ENCODE measurements at places on chromosomes 6 and 20.
A peak's percentile ranks its signal among the peaks of the same experiment; 100 is the strongest.

GRCh38 chr6:27156874-27157458, 90.5 kb upstream of the PRSS16 start:
- no peak for DNase-seq

- DNase-seq, result no peak
Measured at GRCh38 chr20:6038256-6038655, 15.6 kb downstream of the LRRN4 start.

DNA sequence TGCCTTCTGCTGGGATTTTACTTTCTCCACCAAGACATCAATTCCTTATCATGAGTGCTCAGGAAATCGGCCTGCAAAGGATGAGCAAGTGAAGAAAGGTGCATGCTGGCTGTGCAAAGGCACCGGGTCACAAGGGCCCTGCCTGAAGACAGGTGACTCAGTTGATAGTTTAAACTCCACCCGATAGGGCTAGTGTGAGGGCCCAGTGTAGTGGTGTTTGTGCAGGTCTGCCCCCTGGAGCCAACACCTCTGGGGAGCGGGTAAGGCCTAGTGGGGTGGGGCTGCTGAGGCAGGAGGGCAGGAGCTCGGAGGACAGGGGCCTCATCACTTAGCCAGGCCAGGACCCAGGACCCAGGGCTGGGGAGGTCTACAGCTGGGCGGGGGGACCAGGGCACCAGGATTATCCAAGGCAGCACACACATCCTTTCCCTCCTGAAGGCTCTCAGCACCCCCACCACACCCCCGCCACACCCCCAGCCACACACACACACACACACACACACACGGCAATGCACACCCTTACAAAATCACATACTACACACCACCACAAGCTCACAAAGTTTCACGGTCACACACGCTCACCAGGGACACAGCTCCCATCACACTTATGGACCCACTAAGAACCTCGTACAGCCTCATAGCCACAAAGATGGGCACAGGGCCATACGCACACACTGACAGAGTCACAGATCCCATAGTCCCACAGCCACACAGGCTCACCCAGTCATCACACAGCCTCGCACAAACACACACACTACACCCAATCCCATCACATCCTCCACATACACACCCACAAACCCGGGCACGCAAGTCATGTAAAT, 75.4 kb downstream of the GRM4 start:
- DNase-seq, result no peak

GRCh38 chr6:30227763-30228487, 14.7 kb upstream of the TRIM26 start:
- DNase-seq, result no peak

- DNase-seq, result no peak
Measured at GRCh38 chr20:60600036-60600435, 641.8 kb downstream of the CDH26 start.

DNA sequence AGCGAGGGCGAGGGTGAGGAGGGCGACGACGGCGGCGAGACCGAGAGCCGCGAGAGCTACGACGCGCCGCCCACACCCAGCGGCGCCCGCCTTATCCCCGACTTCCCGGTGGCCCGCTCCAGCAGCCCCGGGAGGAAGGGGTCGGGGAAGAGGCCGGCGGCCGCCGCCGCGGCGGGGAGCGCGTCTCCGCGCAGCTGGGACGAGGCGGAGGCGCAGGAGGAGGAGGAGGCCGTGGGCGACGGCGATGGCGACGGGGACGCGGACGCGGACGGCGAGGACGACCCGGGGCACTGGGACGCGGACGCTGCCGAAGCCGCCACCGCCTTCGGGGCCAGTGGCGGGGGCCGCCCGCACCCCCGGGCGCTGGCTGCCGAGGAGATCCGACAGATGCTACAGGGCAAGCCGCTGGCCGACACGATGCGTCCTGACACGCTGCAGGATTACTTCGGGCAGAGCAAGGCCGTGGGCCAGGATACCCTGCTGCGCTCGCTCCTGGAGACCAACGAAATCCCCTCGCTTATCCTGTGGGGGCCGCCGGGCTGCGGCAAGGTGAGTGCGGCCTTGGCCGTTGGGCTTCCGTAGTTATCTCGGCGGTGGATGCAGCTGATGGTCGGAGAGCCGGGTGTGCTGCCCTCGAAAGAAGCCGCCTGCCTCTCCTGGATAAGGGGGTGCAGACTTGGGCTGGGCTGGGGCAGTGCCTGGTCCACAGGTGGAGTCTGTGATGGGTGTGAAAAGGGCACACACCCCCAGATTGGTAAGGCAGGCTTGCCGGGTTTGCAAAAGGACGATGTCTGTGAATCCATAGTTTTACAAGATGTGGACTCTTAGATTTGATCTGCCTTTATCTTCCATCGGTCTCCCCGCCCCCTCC, 938 bp downstream of the WRNIP1 start:
- DNase-seq, result no peak

DNA sequence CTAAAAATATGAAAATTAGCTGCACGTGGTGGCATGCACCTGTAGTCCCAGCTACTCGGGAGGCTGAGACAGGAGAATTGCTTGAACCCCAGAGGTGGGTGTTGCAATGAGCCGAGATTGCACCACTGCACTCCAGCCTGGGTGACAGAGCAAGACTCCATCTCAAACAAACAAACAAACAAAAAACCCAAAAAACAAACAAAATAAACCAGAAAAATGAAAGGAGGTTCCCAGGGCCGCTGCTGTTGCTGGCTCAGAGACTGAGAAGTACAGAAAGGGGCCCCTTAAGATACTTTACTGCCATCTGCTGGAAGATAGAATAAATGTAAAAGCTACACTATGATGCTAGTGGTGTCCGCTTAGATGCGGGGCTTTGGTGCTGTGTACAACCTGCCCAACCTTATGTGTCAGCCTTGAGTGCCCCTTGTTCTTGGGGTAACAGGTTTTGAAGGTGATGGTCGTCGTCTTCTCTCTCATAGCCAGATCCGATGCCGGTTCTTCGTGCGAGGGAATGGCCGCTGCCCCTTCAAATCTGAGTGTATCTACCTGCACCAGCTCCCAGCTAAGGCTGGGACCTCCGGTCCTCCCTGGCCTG, 2.8 kb upstream of the FANCE start:
- DNase-seq, result peak; percentile 34

DNA sequence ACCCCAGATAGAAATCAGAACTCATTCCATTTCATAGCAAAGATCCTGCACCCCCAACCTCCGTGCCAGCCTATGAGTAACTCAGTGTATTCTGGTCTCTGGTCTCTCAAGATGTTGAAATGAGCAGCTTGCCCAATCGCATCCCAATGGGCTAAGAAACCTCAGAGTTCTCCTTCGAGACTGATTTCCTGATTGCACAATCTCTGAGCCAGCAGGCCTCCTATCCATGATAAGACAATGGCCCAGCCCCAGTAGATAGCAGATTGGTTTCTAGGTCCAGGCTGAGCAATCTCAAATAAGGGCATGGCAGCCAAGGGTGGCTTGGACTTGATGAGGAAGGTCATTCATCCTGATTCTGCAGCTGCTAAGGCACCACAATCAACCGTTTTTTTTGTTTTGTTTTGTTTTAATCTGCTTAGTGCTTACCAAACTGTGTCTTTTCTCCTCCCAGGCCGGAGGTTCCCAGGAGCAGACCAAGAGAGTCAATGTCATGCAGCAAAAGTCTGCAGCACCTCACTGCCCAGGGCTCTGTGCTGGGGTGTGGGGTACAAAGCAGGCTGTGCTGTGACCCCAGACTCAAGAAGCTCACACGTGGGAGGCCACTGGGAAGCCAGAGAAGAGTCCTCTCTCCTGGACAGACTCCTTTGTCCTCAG, 125.1 kb upstream of the NXT1 start:
- no peak for DNase-seq

DNA sequence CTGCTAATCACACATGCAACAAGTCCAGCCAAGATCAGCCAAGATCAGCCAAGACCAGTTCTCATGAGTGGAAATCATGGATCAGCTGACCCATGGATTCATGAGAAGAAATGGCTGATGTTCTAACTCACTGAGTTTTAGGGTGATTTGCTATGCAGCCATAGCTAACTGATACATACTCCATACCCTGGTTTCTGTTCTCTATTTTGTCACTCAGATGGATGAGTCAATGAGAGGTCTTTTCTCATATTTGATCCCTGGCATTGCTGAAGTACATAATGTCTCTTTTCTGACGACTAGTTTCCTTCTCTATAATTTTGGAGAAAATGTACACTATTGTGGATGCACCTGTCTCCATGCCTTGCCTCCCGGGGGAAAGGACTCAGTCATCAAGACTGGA, 118.4 kb upstream of the LY86 start:
- no peak for DNase-seq

DNA sequence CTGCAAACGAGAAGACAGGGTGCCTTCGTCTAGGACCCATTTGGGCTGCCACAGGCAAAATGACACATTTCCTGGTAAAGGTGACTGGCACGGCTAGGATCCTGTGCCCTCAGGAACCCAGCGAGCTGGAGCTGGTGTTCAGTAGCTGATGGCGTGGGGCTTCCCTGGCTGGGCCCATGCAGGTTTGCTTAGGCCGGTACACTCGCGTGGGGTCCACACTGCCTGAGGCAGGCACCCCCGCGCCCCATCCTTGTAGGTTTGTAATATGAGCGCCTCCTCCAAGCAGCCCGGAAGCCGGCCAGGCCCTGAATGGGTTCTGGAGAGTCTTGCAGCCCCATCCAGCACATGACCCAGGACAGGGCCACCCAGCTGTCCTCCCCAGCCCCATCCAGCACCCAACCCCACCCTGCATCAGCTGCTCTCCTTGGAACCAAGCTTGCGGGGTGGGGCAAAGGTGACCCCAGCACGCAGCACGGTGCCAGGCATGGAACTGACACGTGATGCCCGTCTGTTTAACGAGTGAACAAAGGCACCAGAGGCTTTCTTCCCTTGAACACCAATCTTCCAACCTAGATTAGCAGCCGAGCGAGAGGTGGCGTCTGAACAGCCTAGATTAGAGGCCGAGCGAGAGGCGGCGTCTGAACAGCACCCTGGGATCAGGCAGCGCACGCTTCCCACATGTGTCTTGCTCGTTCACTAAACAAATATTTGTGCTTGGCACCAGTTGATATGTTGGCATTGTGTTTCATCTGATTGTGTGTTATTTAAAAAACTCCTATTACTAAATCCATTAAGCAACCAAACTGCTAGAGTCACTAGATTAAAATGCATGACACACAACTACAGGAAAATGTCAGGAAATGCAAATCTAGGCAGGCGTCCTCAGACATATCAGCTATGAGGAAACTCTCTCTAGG, 112.1 kb downstream of the DLL1 start:
- no peak for DNase-seq

GRCh38 chr6:148451690-148452089, 109.1 kb downstream of the SASH1 start:
- DNase-seq, result no peak
